ENCODE measurements at places on chromosomes 3 and 15.
A peak's percentile ranks its signal among the peaks of the same experiment; 100 is the strongest.

GRCh38 chr3:66140743-66141372 is 79.9 kb upstream of the SLC25A26 start:
- DNase-seq, result no peak

- DNase-seq, result peak; percentile 41
These were observed 1.8 kb upstream of the SCN5A start for GRCh38 chr3:38651153-38651789.

GRCh38 chr3:153628591-153628990 is 466.6 kb downstream of the RAP2B start:
- no peak for DNase-seq

DNA sequence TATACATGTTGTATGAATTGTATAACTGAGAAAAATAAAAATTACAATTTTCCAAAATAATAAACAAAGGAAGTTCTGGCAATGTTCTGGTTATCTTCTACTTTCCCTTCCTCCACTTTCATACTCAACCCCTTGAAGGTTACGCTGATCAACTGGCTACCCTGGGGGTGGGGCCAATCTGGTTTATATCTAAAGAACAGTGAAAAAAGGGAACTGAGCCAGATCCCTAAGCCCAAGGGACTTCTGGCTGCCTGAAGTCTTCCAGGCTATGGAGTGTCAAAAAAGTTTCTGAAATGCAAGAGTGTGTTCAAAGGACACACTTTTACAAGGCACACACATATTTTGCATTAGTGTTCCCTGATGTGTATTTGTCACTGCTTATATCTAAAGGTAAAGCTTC is 591.9 kb downstream of the ROBO1 start:
- DNase-seq, result no peak

GRCh38 chr3:183427876-183428446 is 458 bp downstream of the MCF2L2 start:
- peak; percentile 11 for DNase-seq

- no peak for DNase-seq
These were observed 27.8 kb upstream of the ALDH1L1 start for GRCh38 chr3:126208182-126208581.

DNA sequence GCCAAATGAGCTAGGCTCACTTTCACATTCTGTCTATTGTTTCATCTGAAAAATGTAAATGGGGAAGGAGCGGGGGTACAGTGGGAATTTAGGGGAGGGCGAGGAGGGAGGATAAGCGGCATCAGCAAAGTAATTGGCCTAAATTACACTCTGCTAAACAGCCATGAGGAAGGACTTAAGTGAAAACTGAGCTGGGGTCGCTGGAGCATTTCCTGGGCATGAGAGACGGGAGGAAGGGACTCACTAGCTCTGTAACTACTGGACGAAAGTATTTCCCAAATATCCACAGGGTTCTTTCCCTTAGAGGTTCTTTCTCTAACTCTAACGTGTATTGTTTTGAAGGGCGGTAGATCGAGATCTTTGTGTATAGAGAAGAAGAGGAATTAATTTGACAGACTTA is 418.0 kb downstream of the SOX2 start:
- no peak for DNase-seq

DNA sequence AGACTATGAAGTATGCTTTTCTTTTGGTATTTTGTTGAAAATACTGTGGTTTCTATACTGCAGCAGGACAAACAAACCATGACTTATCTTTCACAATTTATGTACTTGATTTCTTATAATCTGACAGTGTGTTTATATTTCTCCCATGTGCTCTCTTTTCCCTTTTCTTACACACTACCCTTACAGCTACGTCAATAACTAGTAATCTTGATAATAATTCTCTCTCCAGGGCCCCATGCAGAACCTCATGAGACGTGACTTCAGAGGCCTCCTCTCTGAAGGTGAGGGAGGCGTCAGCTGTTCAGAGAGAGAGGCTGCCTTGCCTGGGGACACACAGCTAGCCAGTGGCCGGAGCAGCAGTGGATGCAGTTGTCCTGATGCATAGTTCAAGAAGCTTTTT is 35.9 kb downstream of the KY start:
- no peak for DNase-seq

DNA sequence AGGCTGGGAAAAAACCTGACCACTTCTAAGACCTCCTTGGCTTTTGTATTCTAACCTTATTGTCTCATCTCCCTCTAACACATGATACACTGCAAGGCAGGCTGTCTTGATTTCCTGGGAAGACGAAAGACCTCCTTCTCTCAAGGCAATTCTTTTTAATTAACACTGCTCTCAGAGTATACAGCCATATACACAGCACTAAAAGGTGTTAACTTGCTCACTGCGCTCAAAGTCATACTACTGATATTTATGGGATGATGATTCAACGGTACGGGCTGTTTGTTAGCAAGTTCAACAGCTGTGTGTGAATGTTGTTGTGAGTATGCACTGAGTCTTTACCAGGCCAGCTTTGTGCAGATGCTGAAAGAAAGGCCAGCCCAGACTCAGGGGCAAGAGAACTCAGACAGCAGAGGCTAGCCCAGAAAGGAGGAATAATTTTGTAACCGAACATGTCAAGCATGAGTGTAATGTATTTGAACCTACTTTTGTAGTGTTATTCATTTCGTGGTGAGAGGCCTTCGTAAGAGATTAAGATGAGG is 229.9 kb downstream of the IL5RA start:
- no peak for DNase-seq

- no peak for DNase-seq
These were observed 384.3 kb upstream of the EPHA6 start for GRCh38 chr3:96430079-96430478.

DNA sequence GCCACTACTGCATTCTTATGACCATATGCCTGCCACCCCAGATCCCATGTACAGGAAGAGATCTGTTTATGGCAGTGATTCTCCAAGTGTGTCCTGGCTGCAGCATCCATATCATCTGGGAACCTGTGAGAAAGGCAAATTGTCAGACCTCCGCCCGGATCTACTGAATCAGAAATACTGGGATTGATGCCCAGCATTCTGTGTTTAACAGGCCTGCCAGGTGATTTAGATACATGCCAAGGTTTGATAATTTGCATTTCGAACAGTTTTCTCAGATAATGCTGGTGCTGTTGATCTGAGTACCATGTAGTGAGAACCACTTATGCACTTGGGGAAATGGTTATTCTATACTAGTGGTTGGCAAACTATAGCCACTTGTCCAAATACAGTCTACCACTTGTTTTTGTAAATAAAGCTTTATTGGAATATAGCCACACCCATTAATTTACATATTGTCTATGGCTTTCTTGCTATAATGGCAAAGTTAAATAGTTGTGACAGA is 165.4 kb downstream of the SSR3 start:
- DNase-seq, result no peak

DNA sequence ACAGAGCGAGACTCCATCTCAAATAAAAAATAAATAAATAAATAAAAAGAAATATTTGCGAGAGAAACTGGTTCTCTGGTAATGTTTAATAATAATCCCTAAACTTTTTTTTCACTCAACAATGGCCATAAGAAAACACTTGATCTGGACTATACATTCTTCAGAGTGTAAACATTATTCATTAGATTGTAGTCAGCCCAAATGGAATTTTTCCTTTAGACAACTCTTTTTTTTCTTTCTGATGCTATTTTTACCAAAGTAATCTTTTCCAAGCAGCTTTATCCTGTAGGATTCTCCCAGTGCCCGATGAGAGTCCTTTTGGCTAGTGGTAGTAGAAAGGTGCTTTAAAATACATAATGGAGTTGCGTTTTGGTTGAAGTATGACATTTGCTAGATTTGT is 90.4 kb downstream of the NEDD4 start:
- no peak for DNase-seq

- DNase-seq, result no peak
These were observed 268.7 kb downstream of the EDEM1 start for GRCh38 chr3:5456199-5456598.

DNA sequence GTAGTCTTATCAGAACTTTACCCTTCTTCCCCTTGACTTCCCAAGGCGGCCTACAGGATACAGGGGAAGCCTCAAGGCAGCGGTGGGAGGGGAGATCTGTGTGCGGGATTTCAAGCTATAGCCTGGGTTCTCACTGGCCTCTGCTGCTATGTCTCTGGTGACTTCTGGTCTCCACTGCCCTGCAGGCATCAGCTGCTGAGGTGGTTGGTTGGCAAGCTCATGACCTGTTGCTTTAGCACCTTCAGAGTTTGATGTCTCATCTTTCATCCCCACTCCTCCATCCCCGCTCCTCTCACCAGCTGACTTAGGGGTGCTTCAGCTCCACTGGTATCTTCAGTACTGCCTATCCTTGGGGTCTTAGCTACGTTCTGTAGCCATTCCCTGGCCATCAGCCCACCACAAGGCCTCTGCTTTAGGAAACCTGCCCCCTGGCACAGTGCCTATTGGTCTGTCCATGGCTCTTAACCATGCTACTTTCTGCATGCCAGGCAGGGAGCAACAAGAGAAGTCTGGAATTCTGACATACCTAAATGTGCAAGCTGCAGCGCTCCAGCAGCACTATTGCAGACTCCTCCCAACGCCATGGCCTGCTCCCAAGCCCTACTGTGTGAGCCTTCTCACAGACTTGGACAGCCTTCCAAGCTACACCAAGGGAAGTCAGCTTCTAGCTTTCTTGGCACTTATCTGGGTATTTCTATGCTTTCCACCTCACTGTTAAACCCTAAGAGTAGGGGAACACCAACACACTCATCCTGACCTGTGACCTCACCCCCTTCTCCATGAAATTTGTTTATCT is 1.8 kb upstream of the YEATS2 start:
- DNase-seq, result no peak

GRCh38 chr3:172279191-172279640 is 169.0 kb downstream of the GHSR start:
- DNase-seq, result no peak

DNA sequence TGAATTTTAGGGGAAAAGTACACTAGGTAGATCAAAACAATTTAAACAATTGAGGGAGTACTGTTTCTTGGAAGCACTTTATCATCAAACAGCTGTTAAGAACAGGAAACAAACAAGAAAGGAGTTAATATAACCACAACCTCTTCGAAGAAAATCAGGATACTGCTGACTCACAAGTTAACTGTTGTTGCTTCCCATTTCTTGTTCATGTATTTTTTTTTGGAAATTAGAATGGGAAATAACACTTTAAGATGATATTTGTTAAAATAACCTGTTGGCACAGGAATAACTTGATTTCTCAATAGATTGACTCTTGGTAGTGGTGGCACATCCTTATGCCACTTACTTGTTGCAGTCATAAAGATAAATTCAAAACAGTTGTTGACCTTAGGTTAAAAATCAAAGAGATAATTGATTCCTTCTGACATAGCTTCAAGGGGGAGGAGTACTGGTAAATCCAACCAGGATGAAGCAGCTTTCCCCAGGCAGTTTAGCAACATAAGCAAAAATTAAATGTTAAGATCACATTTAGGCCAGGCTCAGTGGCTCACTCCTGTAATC is 3.3 kb downstream of the BNIP2 start:
- DNase-seq, result no peak

- no peak for DNase-seq
These were observed 37.0 kb downstream of the PCNP start for GRCh38 chr3:101611023-101611422.

DNA sequence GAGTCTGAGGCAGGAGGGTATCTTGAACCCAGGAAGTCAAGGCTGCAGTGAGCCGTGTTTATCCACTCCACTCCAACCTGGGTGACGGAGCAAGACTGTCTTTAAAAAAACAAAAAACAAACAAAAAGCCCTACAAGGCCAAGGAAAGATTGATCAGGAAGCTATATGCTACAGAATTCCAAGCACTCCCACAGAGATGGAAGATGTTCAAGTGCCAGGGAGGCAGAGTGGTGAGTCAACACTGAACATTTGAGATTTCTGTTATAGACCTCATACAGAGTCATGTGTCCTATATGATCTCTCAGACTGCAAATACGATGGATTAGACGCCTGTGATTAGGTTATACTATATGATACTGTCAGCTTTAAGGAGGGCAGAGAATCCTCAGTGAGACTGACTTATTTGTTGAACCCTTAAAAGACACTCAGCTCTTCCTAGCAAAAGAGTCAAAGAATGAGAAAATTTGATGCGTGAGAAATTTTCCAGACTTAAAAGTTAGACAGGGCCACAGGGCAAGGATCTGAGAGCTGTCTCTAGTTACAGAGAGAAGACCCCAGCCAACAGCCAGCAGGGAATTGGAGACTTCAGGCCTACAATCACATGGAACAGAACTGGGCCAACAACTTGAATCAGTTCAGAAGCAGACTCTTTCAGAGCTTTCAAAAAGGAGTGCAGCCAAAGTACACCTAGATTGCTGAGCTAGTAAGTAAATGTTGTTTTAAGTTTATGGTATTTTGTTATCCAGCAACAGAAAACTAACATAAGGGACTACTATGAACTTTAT is 107.6 kb downstream of the PIK3CB start:
- no peak for DNase-seq

DNA sequence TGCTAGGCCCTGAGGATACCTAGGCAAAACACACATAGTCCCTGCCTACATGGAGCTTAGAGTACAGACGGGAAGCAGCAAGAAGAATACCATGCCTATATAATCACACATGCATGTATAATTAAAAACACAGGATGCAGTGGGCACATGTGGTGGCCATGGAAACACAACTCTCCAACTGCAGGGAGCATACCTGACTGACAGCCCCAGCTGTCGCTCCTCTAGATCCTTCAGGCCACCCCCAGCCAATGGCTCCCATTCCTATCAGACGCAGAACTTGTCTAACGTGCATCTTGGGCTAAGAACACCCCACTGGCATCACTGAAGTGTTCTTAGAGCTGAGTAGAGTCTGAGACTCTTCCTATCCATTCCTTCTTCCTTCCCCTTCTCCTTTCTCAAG is 125.5 kb upstream of the FRMD4B start:
- no peak for DNase-seq

- DNase-seq, result no peak
These were observed 42.0 kb downstream of the SEMA5B start for GRCh38 chr3:122985539-122985938.

GRCh38 chr15:87609474-87609873 is 647.1 kb downstream of the NTRK3 start:
- no peak for DNase-seq

DNA sequence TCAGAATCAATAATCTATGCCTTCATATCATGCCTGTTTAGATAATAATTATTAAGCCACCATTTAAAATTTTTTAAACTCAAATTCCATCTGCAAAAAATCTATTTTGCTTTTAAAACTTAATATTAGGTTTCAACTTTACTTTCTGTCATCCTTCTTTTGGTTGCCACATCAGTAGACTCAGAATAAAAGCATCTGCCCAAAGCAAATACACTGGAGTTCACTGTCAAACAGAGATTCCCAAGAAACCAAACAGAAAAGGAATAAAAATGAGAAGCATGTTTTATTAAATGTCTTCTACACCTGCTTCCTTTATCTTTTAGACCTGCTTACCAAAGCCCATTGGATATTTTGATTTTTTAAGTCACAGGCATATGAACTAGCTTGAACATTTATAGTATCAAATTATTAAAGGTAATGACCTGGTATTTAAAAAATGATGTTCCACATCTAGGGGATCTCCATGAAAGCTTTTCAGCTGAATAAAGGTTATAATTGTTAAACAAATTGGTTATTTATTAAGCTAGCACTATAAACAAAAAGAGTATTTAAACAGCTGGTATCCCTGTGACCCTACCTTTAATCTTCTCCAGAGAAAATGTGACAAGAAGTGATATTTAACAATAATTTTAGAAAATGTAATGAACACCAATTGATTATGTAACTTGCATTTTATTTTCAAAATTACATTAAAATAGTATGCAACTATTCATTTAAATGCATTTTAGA is 62.5 kb downstream of the ALCAM start:
- DNase-seq, result no peak

GRCh38 chr3:170602556-170602955 is 16.7 kb upstream of the SLC7A14 start:
- no peak for DNase-seq
